ENCODE measurements at places on chromosomes 2 and 18.

DNA sequence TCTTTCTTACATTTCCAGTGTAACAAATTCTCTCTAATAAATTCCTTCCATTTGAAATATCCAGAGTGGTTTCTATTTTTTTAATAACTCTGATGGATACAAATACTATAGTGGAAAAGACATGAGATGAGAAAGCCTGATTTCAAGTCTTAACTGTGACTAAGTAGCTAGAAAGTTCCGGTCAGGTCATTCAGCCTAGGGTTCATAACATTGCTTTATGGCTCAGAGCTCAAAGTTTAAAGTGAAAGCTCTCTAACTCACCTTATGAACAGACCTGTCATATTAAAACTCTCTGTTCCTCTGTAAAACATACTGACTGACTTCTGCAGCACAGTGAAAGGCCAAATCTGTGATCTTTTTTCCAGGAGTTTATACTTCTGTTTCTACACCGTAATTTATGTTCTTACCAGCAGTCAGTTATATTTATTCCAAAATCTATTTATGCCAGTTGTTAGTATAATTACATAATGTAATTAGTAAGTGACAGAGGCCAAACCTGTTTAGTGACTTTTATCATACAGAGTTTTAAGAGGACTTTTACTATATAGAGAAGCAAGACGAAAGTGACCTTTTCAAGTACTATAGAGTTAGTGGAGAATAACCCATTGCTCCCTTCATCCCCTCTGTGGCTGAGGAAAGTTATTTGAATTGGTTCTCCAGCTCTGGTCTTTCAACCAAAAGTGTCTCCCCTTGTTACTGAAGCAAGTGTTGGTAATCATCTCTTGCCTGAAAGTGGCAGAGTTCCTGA lies 118.8 kb upstream of the PDE1A start:
- no peak for DNase-seq

- no peak for DNase-seq
Measured at GRCh38 chr2:176556373-176556772, 287.1 kb downstream of the MTX2 start.

DNA sequence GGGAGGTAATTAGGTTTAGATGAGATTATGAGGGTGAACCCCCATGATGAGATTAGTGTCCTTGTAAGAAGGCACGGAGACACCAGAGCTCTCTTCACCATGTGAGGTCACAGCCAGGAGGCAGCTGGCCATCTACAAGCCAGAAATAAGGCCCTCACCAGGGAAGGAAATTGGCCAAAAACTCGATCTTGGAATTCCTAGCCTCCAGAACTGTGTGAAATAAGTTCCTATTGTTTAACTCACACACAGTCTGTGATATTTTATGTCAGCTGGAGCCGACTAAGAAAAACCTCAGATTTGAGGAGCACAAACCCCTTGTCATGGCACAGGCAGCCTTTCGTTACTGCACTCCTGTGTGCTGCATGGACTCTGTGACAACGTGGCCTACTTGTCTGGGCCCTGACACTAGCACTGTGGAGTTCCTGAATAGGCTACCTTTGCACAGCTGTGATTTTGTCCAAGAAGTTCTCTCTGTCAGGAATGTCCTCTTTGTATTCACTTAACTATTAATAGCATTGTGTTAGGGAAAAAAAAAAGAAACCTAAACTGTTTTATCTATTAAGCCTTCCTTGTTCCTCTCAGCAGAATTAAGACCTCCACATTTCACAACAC lies 319.8 kb downstream of the TDRD15 start:
- DNase-seq = no peak

- no peak for DNase-seq
Measured at GRCh38 chr2:54808661-54809060, 85.2 kb downstream of the EML6 start.

- DNase-seq = no peak
Measured at GRCh38 chr2:8379549-8379948, 302.3 kb upstream of the ID2 start.

DNA sequence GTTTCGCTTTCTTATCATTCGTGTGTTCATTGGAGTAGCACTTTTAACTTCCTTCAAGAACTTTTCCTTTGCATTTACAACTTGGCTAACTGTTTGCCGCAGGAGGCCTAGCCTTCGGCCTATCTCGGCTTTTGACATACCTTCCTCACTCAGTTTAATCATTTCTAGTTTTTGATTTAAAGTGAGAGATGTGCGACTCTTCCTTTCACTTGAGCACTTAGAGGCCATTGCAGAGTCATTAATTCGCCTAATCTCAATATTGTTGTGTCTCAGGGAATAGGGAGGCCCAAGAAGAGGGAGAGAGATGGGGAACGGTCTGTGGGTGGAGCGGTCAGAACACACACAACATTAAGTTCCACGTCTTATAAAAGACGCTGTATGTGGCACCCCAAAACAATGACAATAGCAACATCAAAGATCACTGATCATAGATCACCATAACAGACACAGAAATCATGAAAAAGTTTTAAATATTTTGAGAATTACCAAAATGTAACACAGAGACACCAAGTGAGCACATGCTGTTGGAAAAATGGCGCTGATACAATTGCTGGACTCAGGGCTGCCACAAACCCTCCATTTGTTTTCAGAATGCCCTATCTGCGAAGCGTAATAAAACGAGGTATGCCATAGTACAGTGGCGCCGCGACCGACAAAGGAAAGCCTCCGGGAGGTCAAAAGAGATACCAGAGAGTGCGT lies 553 bp downstream of the TIGD1 start:
- DNase-seq = no peak

GRCh38 chr2:25226827-25227226 lies 58.4 kb upstream of the POMC start:
- no peak for DNase-seq

DNA sequence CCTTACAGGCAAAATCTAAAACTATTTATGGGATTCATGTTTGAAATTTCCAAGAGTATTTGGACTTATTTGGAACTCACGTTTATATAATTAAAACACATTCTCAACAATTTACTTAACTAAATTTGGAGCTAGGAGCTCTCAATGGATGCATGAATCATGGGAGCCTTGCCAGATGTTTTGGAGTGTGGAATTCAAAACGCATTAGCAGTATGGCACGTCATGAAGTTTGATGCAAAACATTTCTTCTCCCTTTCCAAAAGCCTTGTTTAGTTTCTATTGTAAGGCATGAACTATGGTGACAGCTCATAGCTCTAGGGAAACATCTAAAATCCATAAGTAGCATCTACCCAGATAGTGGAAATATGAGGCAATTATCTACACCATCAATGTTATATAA lies 701.6 kb downstream of the SATB2 start:
- no peak for DNase-seq

DNA sequence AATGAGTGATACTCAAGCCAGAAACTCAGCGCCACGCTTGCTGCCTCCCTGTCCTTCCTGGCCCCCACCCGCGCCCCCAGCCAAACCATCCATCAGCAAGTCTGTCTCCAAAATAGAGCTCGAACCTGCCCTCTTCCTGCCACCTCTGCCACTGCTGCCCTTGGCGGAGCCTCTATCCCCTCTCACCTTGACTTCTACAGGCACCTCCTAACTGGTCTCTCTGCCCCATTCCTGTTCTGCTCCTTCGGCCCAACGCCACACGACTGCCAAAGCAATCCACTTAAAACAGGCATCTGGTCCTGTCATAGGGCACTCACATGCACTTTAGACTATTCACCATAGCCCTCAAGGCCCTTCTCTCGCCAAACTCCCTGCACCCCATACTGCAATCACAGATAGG lies 210.3 kb upstream of the SMAD2 start:
- no peak for DNase-seq

GRCh38 chr2:199581935-199582360 lies 124.2 kb upstream of the SATB2 start:
- no peak for DNase-seq

GRCh38 chr2:151905963-151906632 lies 77.9 kb upstream of the ARL5A start:
- DNase-seq = no peak

GRCh38 chr2:189483980-189484740 lies 42.9 kb downstream of the WDR75 start:
- no peak for DNase-seq

DNA sequence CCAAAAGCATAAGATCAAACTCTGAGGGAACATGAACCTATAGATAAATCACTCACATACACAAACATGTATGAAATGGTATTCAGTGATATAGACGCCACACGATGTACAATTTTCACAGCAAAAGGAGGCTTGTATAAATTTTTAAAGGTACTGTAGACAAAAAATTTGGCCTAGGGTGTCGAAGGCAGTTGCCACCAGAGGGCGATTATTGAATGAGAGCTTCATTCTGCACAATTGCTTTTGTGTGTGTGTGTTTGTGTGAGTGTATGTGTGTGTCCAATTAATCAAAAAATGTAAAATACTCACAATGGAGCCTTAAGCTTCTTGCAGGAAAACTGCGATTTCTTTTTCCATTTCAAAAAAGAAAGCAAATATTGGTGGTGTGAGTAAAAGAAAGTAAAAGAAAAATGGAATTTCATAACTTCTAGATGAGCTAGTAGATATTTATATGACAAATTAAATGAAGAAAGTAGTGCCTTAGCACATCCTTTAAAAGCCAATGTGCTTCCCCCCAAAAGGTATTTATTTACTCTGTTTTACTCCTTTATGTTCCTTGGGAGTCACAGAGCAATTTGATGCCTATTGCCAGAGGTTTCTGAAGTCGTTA lies 800.1 kb downstream of the SATB2 start:
- no peak for DNase-seq

DNA sequence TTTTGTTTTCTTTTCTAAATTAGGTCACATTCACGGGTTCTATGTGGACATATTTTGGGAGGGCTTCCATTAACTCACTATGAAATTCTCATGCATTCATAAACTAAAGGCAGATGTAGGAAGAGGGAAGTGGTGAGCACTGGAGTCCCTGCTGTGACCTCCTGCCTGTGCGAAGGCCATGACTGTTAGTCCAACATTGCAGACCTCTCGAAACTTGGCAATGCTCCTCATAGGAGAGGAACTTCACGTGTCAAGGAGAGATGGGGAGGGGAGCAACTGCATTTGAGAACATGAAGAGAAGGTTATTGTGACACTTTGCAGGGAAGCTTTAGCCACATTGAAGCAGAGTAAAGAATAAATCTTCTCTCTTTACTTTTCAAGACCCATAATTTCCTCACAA lies 126.4 kb upstream of the HNMT start:
- DNase-seq = no peak

- no peak for DNase-seq
Measured at GRCh38 chr2:172279813-172280212, 147.6 kb upstream of the ITGA6 start.

DNA sequence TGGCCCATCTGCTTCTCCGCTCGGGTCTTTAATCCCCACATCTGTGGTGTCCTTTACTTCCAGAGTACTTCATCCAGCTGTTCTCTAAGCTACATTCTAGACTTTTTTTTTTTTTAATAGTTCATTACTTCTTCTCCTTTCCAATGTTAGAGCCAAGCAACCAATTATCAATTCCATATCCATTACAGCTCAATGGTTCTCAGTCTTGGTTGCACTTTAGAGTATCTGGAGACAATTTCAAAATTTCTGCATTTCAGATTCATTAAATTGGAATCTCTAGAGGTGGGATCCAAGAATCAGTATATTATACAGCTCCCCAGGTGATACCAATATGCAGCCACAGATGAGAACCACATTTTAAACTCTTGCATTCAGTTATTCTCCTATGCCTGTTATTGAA lies 43.9 kb upstream of the ZSWIM2 start:
- DNase-seq = no peak

GRCh38 chr2:64574871-64575270 lies 50.7 kb downstream of the AFTPH start:
- DNase-seq = no peak

DNA sequence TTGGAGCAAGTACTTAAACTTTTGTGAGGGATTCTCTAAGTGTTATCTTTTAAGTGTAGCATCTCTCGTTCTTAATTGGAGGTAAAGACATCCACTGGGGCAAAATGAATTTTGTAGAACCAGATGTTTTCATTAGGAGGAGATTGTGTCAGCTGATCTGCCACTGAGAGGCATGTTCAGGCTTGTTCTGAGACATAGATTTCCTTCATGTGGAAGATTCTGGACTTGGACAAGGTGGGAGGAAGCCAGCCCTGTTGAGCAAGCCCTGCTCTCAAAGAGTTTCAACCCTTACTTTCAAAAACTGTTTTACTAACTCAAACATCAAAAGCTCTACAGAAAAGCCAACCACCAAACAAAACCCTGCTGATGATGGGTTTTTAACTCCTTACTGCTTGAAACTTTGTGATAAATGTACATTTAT lies 6.5 kb downstream of the MAP4K4 start:
- DNase-seq = no peak

DNA sequence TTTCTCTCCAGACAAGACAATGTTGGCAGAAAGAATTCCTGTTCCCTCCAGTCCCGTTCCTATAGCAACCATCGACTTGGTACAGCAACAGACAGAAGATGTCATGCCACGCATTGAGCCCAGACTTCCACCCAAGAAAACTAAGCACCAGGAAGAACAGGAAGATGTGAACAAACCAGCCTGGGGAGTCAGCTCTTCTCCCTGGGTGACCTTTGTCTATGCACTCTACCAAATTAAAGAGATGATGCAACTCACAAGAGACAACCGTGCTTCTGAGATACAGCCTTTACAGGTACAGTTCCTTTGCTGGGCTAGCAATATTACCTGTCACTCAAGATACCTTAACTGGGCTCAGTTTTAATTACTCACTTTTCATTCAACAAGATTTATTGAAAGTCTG lies 37.1 kb downstream of the NEMP2 start:
- no peak for DNase-seq

DNA sequence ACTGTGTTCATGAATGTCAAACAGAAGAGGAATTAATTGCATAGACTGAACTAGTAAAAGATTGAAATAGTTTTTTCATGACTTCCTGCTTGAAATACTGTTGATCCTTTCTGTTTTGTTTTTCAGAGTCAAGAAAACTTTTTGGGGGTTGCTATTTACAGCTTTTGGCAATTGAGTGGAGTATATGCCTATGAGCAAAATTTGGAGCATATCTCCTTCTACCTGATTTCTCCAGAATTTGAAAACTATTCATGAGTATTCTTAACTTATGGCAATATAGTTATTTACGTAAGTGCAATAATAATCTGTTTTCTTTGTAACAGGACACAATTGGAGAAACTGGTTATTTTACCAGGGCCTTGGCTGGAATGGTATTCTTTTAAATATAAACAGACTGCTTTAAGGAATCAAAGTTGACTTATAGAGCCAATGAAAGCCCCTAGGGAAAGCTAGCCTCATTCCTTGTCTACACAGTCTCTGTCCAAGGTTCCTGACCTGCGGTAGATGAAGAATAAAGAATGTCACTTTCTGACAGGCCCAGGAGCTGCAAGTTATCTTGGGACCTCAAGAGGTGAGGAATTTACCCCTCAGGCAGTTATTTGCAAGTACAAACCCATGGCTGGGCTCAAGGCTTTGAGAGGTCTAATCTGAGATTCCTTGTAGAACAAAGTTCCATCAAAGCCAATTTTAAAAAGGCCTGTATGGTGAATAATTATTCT lies 193.5 kb upstream of the NDUFV2 start:
- DNase-seq = no peak

- no peak for DNase-seq
Measured at GRCh38 chr2:107729440-107729839, 97.3 kb upstream of the RGPD4 start.

DNA sequence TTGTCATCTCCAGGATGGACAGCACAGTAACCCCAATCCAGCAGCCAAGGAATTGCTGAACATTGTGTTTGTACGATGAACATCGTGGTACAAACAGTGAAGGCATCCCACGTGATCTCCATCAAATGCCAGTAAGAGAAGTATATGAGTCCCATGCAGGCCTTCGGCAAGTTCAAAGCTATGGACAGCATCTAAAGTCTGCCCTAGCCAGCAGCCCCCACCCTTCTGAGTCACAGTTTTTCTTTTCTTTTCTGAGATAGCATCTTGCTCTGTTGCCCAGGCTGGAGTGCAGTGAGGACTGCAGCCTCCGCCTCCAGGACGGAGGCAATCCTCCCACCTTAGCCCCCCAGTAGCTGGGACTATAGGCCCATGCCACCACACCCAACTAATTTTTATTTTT lies 71.0 kb upstream of the SRD5A2 start:
- DNase-seq = no peak
